Gastrocnemius medialis (tissue), 4 donors: ENCODE measurements at places on chromosomes 1 and 21. TPM values are rescaled to one million over a fixed set of nuclear protein-coding genes. Genes with fewer than 3 reads are reported as not detected.

DNA sequence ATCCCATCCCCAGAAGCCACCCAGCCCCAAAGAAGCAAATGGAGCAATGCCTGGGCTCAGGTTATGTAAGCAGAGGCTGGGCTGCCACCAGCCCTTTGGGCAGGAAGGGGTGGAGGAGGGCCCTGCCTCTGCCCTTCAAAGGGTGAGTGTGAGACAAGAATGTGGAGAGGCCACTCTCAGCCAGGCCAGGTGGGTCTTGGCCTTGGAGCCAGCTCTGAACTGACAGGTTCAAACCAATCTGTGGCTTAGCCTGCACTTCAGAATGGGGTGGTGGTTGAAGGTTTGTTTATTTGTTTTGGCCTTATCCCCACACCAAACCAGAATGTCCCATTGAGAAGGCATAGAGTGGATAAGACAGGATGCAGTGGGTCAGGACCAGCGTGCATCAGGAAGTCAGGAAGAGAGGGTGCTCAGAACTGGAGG is 29.8 kb downstream of the C1orf116 start:
- DNase-seq = no peak
- H3K36me3 ChIP-seq = no peaks in the 10 kb centered on the region
- H3K27ac ChIP-seq = no peak overlapping the region

- peak overlapping the region; percentile 98 for H3K27ac ChIP-seq
- peaks cover 18% of the 10 kb centered on the region for H3K4me1 ChIP-seq
- DNase-seq = peak; percentile 50
- peak overlapping the region; percentile 94 for H3K4me3 ChIP-seq
- H3K27me3 ChIP-seq = no peaks in the 10 kb centered on the region
Observed at GRCh38 chr21:37072274-37072987, 440 bp downstream of the PIGP start.

GRCh38 chr1:226004396-226004795 is 5.3 kb upstream of the SDE2 start:
- H3K36me3 ChIP-seq = no peaks in the 10 kb centered on the region
- H3K27me3 ChIP-seq = no peaks in the 10 kb centered on the region
- peaks cover 10% of the 10 kb centered on the region for H3K4me1 ChIP-seq
- H3K27ac ChIP-seq = no peak overlapping the region
- no peak overlapping the region for H3K4me3 ChIP-seq
- DNase-seq = no peak

GRCh38 chr1:194296201-194296600 is 1109.8 kb upstream of the B3GALT2 start:
- no peak overlapping the region for H3K4me3 ChIP-seq
- no peak for DNase-seq
- H3K27ac ChIP-seq = no peak overlapping the region

- H3K27ac ChIP-seq = no peak overlapping the region
- DNase-seq = no peak
- no peaks in the 10 kb centered on the region for H3K4me1 ChIP-seq
- no peaks in the 10 kb centered on the region for H3K27me3 ChIP-seq
- H3K4me3 ChIP-seq = no peak overlapping the region
- no peaks in the 10 kb centered on the region for H3K36me3 ChIP-seq
Observed at GRCh38 chr1:52479076-52479475, 73.8 kb downstream of the TUT4 start.

DNA sequence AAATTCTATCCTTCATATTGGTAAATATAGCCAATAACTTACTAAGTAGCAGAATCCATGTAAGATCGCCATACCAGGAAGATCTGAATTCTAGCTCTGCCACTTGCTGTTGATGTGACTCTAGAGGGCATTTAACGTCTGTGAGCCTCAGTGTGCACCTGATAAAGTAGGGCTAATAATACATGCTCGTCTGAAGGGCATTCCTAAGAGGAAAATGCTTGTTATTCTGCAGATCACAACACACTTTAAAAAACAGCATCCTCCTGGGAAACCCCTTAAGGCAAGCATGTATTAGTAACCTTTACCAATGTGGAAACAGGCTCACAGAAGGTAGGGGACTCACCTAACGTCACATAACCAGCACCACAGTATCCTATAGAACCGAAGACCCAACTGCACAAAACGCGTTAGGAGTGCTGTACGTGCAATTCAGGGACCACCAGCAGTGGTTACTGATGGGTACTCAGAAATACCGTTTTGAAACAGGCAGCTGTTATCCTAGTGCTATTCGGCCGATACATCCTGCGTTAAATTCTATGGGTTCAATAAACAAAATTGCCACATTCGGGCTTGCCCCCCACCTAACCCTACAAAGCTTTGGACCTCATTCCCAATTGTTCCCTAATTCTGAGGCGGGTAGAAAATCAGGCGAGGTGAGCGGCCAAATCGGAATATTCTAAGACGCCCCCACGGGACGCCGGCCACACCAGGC is 758 bp downstream of the DEPDC1 start:
- H3K27me3 ChIP-seq = no peaks in the 10 kb centered on the region
- no peaks in the 10 kb centered on the region for H3K36me3 ChIP-seq
- H3K4me3 ChIP-seq = peak overlapping the region; percentile 72
- no peak for DNase-seq
- H3K4me1 ChIP-seq = peaks cover 19% of the 10 kb centered on the region

GRCh38 chr1:116433275-116434257 is 60.5 kb downstream of the ATP1A1 start:
- H3K4me1 ChIP-seq = peaks cover 11% of the 10 kb centered on the region
- no peaks in the 10 kb centered on the region for H3K36me3 ChIP-seq
- DNase-seq = peak; percentile 86
- no peak overlapping the region for H3K4me3 ChIP-seq

DNA sequence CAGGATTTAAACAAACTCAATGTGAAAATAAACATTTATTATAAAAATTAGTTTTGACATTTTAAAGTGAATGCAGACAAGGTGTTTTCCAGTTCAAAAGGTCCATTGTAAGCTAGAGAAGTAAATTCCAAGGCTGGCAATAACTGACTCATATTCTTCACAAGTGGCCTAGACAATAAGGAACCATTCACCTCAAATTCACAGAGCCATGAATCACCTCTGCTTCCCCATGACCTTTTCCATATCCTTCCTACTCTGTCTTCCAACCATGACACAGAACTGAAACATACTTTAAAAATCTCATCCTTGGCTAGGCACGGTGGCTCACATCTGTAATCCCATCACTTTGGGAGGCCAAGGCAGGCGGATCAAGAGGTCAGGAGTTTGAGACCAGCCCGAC is 24.8 kb downstream of the F11R start:
- H3K27ac ChIP-seq = no peak overlapping the region
- H3K36me3 ChIP-seq = no peaks in the 10 kb centered on the region
- no peaks in the 10 kb centered on the region for H3K4me1 ChIP-seq
- H3K4me3 ChIP-seq = no peak overlapping the region
- DNase-seq = no peak

- no peaks in the 10 kb centered on the region for H3K4me1 ChIP-seq
- H3K36me3 ChIP-seq = no peaks in the 10 kb centered on the region
- no peak overlapping the region for H3K4me3 ChIP-seq
- no peaks in the 10 kb centered on the region for H3K27me3 ChIP-seq
- no peak overlapping the region for H3K27ac ChIP-seq
Observed at GRCh38 chr1:157288492-157288891, 150.3 kb upstream of the ETV3 start.

DNA sequence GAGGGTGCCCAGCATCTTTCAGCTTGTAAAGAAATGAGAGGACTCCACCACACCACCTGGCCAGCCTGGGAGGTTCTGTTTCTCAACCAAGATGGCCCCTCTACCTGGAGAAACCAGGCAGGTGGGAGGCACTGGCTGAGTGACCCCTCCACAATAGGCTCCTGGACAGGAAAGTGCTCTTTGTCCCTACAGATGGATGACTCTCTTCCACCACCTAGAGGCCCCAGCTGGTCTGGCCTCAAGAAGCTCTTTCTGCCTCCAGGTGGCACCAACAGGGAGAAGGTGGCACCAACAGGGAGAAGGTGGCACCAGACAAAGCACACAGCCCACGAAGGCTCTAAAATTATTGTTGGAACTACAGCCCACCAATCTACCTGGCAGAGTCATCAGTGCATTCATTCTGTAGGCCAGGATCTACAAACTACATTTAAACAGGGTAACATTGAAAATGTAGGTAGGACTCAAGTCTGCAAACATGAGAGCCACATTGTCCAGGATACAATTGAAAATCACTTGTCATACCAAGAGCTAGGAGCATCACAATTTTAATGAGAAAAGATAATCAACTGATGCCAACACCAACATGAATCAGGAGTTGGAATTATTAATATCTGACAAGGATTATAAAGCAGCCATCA is 14.4 kb downstream of the TMPRSS3 start:
- H3K27ac ChIP-seq = no peak overlapping the region
- H3K4me3 ChIP-seq = no peak overlapping the region
- DNase-seq = no peak

DNA sequence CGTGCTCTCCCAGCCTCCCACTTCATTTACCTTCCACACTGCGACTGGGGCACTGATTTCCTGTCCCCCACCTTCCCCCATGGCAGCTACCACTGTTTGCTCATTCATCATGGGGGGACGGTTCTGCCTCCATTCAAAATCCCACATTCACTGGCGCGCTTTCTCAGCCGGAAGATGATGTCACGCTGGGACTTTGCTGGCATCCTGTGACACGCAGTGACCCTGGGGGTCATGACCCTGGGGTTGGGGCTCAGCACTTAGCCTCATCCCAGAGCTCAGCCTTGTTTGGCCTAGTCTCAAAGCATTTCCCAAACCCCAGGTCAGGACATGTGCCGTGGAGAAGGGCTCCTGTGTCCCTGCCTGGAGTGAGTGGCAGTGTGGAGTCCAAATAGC is 582 bp upstream of the KCNAB2 start:
- no peak overlapping the region for H3K4me3 ChIP-seq
- H3K36me3 ChIP-seq = no peaks in the 10 kb centered on the region
- no peaks in the 10 kb centered on the region for H3K27me3 ChIP-seq
- no peak for DNase-seq
- no peak overlapping the region for H3K27ac ChIP-seq

DNA sequence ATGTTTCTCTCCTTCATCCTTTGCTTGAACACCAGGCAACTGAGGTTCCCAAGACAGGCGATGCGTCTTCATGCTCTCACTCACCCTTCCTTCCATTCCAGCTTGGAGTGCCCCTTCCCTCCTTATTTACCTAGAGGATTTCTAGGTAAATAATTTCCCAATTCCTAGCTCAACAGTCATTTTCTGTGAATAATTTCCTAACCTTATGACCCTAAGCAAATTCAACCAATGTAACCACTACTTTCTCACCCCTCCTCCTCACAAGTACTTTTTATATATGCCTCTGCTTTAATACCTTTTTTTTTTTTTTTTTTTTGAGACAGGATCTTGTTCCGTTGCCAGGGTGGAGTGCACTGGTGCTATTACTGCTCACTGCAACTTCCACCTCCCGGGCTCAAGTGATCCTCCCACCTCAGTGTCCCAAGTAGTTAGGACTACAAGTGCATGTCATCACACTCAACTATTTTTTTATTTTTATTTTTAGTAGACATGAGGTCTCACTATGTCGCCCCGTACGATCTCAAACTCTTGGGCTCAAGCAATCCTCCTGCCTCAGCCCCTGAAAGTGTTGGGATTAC is 86.7 kb downstream of the USP24 start:
- peaks cover 93% of the 10 kb centered on the region for H3K36me3 ChIP-seq
- no peaks in the 10 kb centered on the region for H3K27me3 ChIP-seq
- no peaks in the 10 kb centered on the region for H3K4me1 ChIP-seq
- no peak overlapping the region for H3K27ac ChIP-seq

- no peak for DNase-seq
- H3K36me3 ChIP-seq = no peaks in the 10 kb centered on the region
- H3K4me3 ChIP-seq = no peak overlapping the region
- no peak overlapping the region for H3K27ac ChIP-seq
- peaks cover 9% of the 10 kb centered on the region for H3K4me1 ChIP-seq
- peaks cover 89% of the 10 kb centered on the region for H3K27me3 ChIP-seq
Observed at GRCh38 chr1:46487818-46488218, 1.8 kb upstream of the DMBX1 start.

GRCh38 chr1:154609398-154610380 is 1.7 kb upstream of the ADAR start:
- no peaks in the 10 kb centered on the region for H3K27me3 ChIP-seq
- H3K27ac ChIP-seq = peak overlapping the region; percentile 93
- H3K4me3 ChIP-seq = no peak overlapping the region
- H3K36me3 ChIP-seq = no peaks in the 10 kb centered on the region
- DNase-seq = no peak
- H3K4me1 ChIP-seq = peaks cover 21% of the 10 kb centered on the region

DNA sequence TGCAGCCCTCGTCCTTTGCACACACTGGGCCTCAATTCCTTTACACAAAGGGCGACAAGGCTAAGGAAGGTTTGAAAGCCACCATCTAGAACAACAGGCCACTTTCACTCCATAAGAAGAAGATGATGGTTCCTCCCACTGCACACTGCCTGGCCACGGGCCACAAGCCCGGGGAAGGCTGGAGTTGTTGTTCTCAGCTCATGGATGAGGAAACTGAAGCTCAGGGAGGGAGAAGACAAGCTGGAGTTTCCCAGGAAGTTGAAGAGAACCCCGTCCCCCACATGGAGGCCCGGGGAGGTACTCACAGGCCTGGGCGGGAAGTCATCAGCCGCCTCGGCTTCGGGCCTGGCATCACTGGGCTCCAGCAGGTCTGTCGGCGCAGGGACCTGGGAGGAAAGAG is 24.6 kb upstream of the DDOST start:
- H3K36me3 ChIP-seq = no peaks in the 10 kb centered on the region
- H3K4me1 ChIP-seq = peaks cover 6% of the 10 kb centered on the region
- H3K4me3 ChIP-seq = no peak overlapping the region
- H3K27me3 ChIP-seq = no peaks in the 10 kb centered on the region
- H3K27ac ChIP-seq = peak overlapping the region; percentile 84
- DNase-seq = no peak

- H3K4me1 ChIP-seq = peaks cover 40% of the 10 kb centered on the region
- H3K4me3 ChIP-seq = peak overlapping the region; percentile 78
- H3K36me3 ChIP-seq = no peaks in the 10 kb centered on the region
- H3K27me3 ChIP-seq = no peaks in the 10 kb centered on the region
- H3K27ac ChIP-seq = peak overlapping the region; percentile 96
Observed at GRCh38 chr1:110337704-110338308, 1.4 kb upstream of the RBM15 start.

Gene PRELP
- total RNA-seq = 15.2 TPM

Gene SPRR2F
- not detected for total RNA-seq

Gene MTMR11
- 4.6 TPM for total RNA-seq

Gene TACSTD2
- total RNA-seq = 0.25 TPM

Gene SLC22A15
- total RNA-seq = 0.35 TPM

Gene MIXL1
- total RNA-seq = not detected

Gene FAM177B
- total RNA-seq = not detected

Gene CRP
- not detected for total RNA-seq

Gene ATAD3C
- total RNA-seq = 0.07 TPM

Gene EPS8L3
- not detected for total RNA-seq

Gene SPRR2G
- not detected for total RNA-seq
